ENCODE measurements at places on chromosomes 16 and 17.

GRCh38 chr17:71184716-71185115 lies 936.1 kb upstream of the SOX9 start:
- no peak for DNase-seq

- no peak for DNase-seq
These were observed 70.5 kb downstream of the MARF1 start for GRCh38 chr16:15572329-15573001.

- peak; percentile 78 for DNase-seq
These were observed at the start of gene FLCN for GRCh38 chr17:17237026-17237799. Gene FLCN (minus strand): TSS chr17:17237168. CDS start chr17:17228137, 9,031 bp downstream.

DNA sequence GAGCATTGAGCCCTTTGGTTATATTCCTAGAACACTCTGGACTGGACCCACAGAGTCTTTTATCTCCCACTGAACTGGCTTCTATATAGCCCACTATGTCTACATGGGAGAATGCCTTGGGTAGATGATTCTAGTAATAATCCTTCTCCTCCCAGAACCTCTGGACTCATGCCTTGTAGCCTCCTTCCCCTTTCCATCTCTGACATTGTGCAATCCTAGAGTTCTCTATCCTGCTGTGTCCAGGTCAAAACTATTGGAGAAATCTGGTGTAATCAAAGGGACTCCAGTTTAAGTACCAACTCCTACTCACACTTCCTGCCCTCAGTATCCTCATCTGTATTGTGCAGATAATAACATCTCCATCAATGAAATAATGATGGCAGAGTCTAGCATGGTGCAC lies 9.1 kb downstream of the RCVRN start:
- DNase-seq, result no peak

- DNase-seq, result no peak
These were observed 17.1 kb downstream of the HIGD1B start for GRCh38 chr17:44864831-44865230.

DNA sequence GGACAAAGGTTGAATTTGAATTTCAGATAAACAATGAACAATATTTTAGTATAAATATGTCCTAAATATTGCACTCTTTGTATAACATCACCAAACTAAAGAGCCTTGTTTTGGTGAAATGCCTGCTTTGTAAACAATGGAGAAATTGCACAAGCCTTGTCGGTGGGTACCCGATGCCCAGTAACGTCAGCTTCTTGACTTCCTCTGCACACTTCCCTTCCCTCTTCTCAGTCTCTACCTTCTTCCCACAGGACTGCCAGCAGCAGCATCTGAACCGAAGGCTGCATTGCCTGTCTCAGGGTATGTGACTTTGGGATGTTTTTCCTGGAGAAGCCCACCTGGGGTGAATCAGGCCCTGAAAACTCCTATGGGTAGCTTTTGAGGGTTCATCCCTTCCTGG lies 113.9 kb downstream of the UTP18 start:
- DNase-seq, result no peak

DNA sequence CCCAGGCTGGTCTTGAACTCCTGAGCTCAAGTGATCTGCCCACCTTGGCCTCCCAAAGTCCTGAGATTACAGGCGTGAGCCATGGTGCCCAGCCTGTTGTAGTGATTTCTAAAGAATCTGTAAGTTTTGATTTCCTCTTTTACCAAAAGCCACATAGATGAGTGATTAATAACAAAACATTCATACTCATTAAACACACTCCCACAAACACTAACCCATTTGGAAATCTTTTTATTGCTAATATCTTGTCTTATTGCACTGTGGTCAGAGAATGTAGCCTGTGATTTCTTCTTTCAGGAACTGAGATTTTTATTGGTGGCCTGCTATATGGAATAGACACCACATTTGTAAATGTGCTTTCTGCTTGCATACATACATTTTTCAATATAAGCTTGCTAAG lies 31.6 kb downstream of the MYH10 start:
- no peak for DNase-seq

GRCh38 chr17:81854974-81855774 lies 5.2 kb downstream of the P4HB start:
- DNase-seq, result no peak

DNA sequence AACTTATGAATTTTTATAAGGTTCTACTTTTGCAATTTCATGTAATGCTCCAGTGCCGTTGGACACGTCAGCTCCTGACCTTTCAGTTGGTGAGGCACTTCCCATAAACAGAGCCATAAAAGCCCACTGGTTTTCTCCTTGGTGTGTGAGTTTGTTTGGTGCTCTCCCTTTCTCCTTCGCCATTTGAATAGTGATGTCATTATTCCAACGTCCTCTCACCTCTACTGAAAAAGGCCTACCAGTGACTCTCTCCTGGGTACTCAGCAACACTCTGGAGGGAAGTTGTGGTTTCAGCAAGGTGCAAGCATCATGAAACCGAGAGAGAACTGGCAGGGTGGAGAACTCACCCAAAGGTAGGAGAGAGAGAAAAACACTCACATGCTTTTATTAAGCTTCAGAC lies 29.6 kb upstream of the HNF1B start:
- no peak for DNase-seq

DNA sequence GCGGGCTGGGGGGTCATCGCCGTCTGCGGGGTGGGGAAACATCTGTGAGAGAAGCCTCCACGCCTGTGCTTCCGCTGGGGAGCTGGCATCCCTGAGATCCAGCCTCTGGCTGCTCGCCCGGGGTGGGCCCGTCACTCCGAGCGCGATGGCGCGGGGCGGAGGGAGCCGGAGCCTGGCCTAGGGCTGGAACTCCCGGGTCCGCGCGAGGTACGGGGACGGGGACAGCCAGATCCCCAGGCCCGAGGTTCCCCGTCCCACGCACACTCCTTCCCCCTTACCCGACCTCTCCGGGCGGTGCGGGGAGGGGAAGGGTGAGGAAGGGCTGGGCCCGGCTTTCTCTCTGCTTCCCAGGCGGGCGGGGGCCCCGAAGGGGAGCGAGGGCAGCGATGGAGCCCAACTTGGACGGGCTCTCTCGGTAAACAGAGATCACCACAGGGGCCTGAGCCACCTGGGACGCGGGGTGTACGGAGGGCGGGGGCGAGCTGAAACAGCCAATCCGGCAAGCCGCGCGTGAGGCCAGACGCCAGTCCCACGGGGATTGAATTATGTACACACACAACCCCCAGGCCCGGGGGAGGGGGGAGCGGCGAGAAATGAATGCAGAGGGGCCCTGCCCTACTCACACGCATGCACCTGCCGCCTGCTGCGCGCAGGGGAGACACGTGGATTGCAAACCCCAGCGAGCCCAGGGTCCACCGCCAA lies at the start of gene SLC16A11:
Gene SLC16A11 (minus strand): TSS at position 596 of the 702 bp plus-strand sequence. CDS start 579 bp downstream, at position 17.
- no peak for DNase-seq

DNA sequence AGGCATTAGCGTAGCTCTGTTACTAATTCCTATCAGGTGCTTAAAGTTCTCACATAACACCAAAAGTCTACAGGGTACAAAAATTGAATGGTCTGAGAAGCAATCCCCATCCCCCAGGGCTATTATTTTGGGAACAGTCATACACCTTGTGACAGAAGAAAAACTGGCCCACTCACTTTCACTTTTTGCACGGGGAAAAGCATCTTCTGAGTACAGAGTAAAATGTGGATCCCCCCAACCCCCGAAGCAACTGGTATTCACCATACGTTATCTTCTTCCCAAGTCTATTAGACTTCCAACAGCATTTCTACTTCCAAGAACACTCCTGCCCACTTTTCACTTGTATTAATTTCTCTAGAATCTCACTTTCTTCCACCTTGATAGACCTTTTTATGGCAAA lies 11.8 kb downstream of the GGA3 start:
- no peak for DNase-seq

DNA sequence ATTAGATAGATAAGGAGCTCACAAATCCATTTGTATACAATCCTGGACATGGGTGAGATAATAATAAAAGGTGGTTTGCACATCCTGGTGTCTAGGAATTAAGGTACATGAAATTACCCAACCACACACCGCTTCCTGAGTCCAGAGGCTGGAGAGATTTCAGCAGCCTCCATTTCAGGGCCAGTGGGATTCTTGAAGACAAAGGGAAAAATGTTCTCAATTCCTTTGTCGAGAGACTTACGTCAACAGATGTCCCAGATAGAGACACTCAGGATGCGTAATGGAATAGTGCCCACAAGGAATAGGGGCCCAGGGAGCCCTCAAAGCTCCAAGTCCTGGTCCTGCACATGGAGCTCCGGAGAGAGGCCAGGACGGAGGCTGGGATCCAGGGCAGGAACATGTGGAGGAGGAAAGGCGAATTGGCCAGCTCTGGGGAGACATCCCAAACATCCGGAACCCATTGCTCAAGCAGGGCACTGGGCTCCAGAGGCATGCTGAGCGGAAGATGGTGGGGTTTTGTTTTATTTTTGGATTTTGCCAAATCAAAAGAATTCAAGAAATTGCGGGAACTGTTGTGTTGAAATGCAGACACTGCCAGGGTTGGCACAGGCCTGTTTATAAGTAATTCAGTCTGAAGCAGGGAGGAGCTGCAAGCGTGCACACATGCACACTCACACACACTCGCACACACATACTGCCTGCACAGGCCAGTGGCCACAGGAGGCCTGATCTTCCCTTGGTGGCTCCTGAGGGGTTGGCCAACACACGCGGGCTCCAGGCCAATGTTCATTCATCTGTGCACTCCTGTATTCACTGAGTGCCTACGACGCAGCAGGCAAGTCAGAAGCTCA lies 97.2 kb downstream of the NOG start:
- no peak for DNase-seq

- DNase-seq, result no peak
These were observed 183.8 kb upstream of the CHMP6 start for GRCh38 chr17:80807882-80808281.

- no peak for DNase-seq
These were observed 870.4 kb downstream of the CDH8 start for GRCh38 chr16:61165797-61166196.

- DNase-seq, result no peak
These were observed 59.9 kb downstream of the PRMT7 start for GRCh38 chr16:68370581-68371275.

DNA sequence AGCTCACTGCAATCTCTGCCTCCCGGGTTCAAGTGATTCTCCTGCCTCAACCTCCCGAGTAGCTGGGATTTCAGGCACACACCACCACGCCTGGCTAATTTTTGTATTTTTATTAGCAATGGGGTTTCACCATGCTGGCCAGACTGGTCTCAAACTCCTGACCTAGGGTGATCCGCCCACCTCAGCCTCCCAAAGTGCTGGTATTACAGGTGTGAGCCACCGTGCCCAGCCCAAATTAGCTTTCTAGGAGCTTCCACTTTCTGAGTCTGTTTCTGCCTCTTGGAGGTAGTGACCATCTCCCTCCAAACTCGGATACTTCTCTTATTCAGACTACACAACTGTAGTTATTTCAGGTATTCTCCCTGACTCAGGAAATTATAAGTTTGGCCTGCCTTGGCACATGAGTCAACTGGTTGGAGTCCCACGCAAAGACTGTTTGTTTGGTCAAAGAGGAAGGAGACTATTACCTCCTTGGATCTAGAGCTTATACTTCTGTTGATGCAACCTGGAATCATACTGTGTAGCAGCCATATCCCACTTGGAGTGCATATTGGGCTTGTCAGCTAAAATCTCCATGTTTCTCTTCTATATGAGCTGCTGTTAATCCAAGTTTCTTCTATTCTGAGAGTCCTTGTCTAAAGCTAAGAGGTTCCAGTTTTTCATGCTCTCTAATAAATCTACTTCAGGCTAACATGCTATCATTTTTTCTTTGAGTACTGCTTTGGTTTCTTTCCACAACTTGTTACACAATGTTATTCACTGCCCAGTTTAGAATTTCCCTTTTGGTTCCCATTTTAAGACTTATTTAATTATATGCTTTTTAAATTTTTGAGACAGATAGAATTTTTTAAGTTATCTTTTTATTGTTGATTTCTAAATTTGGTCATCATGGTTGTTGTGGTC lies 7.5 kb downstream of the IL4R start:
- no peak for DNase-seq

DNA sequence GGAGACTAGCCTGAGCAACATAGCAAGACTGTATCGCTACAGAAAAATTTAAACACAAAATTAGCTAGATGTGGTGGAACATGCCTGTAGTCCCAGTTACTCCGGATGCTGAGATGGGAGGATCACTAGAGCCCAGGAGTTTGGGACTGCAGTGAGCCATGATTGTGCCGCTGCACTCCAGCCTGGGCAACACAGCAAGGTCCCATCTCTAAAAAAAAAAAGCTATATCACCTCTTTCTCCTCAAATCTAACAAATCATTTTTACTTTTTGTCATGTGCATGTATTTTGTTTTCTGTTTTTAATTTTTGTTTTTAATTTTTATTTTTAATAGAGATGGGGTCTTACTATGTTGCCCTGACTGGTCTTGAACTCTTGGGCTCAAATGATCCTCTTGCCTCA lies 5.9 kb downstream of the DUS2 start:
- no peak for DNase-seq

- DNase-seq, result peak; percentile 31
These were observed 54.5 kb downstream of the NKD1 start for GRCh38 chr16:50602531-50603205.

- no peak for DNase-seq
These were observed 16.8 kb downstream of the ZNF750 start for GRCh38 chr17:82823004-82823403.

- DNase-seq, result no peak
These were observed 192.9 kb upstream of the C17orf78 start for GRCh38 chr17:37182786-37183465.

- DNase-seq, result no peak
These were observed 15.5 kb upstream of the TIMP2 start for GRCh38 chr17:78940708-78941107.

- DNase-seq, result no peak
These were observed 6.4 kb downstream of the CLCN7 start for GRCh38 chr16:1468426-1468810.

DNA sequence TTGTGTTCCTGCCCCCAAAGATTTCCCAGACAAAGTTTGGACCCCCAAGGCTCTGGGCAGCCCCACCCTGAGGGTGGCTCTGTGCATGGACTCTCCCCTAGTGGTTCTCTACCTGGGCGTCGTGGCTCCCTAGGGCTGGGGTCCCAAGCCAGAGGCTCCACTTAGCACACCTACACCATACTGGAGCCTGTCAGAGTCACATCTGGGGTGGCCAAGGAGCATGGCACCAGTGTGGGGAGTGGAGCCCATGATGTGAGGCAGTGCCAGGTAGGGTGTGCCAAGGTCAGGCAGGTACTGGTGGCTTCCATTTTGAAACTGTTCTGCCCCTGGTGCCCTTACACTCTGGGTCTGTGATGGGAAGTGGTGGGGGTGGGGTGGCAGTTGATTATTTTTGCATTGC lies 109.9 kb upstream of the GNAO1 start:
- DNase-seq, result no peak

GRCh38 chr17:42188749-42189650 lies 3.7 kb upstream of the HCRT start:
- DNase-seq, result no peak

- DNase-seq, result no peak
These were observed 77.3 kb upstream of the NLRP1 start for GRCh38 chr17:5661491-5662125.
